Fibroblast of skin of right quadriceps (primary cell): ENCODE measurements at places on chromosomes 13 and 19.
A peak's percentile ranks its signal among the peaks of the same experiment; 100 is the strongest.

- no peak for DNase-seq
These were observed 108.0 kb downstream of the KCTD15 start for GRCh38 chr19:33904681-33905080.

DNA sequence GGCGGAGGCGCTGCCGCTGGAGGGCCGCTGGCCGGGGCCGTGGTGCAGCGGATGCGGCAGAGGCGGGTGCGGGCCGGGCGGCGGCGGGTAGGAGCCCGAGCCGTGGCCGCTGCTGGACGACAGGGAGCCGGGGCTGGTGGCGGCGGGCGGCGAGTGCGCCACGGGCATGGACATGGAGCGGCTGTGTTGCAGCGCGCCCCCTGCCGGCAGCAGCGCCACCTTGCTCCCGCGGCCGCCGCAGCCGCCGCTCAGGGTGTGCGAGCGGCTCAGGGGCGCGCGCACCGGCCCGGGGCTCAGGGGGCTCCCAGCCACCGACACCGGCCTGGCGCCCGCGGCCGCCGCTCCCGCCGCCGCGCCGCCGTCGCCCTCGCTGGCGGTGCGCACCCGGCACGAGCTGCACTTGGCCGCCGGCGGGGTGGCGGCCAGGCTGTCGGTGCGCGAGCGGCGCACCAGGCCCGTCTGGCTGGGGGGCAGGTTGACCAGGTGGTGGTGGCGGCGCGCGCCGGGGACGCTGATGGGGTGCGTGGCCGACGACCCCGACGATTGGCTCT, 1.7 kb downstream of the IRS2 start:
- peak; percentile 74 for DNase-seq

GRCh38 chr19:23718802-23719201, 31.8 kb upstream of the ZNF675 start:
- no peak for DNase-seq

GRCh38 chr19:1211494-1212234, 6.1 kb downstream of the STK11 start:
- DNase-seq, result peak; percentile 32

DNA sequence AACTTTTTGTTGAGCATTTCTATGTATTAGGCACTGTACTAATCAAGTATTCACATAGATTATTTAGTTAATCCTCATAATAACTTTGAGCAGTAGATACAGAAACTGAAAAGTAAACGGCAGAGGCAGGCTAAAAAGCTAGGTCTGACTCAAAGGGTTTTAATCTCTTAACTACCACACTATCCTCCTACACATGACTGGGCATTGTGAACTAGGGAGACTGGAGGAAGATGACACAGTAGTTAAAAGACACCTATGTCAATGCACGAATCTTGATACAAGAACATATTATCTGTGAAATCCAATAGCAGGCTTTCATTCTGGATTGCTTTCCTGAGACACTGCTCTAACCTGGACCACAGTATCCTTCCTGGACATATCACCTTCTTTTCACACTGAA, 36.3 kb downstream of the MICU2 start:
- DNase-seq, result no peak

GRCh38 chr19:38924388-38924787, 6.2 kb downstream of the SARS2 start:
- no peak for DNase-seq

DNA sequence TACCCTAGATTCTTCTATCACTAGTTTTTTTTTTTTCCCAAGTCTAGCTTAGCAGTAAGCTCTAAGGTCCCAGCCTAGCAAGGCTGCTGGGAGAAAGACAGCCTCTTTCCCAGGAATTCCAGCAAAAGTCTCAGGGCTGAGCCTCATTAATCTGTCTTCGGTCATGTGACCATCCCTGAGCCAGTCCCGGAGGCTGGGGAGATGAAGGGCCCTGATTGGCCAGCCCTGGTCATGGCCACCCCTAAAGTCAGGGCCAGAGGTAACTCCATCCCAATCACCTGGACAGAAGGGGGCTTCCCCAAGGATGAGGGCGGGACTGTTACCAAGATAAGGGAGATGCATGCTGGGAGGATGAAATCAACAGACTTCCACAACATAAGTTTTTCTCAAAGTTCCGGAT, 43.3 kb downstream of the CCNE1 start:
- DNase-seq, result no peak

DNA sequence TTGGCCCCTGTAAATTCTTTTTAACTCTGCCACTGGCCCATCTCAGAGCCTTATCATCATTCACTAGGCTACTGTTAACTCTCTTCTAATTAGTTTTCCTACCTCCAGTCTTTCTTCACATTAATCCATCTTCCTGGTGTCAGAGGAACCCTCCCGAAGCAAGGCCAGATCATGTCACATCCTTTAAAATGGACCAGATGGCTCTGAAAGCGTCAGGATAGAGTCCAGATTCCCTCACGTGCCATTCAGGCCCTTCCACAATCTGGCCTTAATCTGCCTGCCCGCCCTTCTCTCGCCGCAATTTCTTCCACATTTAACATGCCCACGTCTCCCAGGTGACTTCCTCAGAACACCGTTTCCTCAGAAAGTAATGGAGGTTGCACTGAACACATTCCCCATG, 86.5 kb downstream of the RFC3 start:
- no peak for DNase-seq

GRCh38 chr19:6210091-6210490, 69.7 kb downstream of the MLLT1 start:
- no peak for DNase-seq

GRCh38 chr13:55001881-55002280, 1973.3 kb downstream of the OLFM4 start:
- no peak for DNase-seq

DNA sequence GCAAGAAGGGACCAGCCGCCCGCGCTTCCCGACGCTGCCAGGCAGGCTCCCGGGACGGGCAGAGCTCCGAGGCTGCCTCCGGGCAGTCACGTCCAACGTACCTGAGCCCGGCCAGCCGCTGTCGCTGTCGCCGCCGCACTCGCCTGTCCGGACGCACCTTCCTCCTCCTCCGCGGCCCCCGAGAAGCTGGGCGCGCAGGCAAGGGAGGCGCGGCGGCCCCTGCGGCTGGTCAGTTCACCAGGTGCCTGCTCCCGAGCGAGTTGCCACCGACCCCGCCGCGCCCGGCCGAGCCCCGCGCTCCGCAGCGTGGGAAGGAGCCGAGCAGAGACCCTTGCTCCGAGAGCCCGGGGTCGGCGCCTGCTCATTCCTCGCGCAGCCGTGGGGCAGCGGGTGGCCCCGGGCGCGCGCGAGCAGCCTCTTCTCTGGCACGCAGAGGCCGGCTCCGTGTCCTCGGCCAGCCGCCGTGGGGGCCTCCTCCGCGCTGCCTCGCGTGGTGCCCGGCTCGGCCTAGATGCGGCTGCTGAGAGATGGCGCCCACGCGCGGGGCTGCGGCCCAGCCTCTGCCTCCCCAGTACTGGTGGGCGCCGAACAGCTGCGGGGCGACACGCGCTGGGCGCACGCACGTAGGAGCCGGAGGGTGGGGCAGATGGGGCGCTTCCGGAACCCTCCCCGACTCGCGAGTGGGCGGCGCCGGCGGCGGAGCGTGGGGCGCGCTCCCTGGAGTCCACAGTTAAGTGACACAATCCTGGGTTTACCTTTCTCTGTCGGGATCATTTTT, 419.4 kb downstream of the UQCRFS1 start:
- no peak for DNase-seq

GRCh38 chr13:80955501-80955900, 614.6 kb upstream of the SPRY2 start:
- DNase-seq, result no peak

- peak; percentile 85 for DNase-seq
These were observed 3.9 kb upstream of the SSBP4 start for GRCh38 chr19:18415178-18415867.

- no peak for DNase-seq
These were observed 6.2 kb downstream of the ZNF708 start for GRCh38 chr19:21323000-21323399.

GRCh38 chr13:75896271-75896670, 260.1 kb downstream of the LMO7 start:
- peak; percentile 2 for DNase-seq

DNA sequence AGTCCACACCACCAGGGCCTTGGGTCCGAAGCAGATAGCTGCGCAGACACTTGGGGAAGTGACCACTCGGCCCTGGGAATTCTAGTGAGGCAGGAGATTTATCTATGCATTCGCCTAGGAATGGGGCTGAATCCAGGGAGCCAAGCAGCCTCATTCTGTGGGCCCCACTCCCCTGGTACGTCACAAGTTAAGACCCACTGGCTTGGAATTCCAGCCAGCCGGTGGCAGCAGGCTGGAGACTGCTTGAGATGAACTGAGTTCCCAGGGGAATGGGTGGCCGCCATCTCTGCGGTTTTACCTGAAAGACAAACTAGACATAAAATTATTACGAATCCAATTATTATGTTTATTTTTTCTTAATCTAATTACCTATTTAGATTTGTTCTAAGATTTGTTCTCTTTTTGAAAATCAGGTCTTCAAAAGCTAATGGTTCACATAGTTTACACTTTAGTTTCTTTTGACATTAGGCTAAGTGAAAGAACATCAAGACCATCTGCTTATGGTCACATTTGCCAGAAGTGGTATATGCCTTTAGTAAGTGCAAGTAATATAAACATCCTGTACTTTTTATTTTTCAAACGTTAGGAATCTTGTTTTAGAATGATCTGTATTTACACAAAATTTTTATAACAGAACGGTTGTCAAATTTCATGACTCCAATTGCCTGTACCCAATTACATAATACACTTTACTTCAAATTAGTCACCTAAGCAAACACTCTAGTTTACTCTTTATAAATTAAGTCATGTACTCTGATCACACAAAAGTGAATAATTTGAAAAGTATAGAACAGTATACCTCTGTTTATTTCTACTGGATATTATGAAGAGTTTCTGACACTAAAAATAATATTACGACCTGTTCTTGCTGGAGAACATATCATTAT, 74.4 kb downstream of the SLITRK6 start:
- no peak for DNase-seq

GRCh38 chr19:13299838-13300237, 149.6 kb downstream of the IER2 start:
- no peak for DNase-seq

- DNase-seq, result peak; percentile 89
These were observed 91.7 kb downstream of the FAM216B start for GRCh38 chr13:42873081-42873480.

DNA sequence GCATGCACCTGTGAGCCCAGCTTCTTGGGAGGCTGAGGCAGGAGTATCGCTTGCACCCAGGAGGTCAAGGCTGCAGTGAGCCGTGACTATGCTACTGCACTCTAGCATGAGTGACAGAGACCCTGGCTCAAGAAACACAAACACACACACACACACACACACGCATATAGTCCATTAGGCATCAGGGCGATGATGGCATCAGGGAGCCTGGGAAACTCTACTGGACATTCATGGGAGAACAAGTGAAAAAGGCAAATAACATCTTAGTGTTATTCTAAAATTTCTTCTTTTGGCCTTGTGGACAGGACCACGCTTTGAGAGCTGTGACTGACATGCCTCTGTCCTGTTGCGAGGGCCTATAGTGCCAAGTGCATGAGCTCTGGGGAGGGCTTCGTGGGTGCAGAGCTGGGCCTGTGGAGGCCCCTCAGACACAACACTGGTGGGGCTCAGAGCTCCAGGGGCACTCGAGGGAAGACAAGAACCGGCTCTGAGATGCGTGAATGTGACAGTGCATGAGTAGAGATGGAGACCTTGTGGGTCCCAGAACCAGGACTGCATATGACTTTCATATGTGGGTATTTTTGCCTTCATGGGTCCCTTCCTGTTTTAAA, 8.0 kb upstream of the USF2 start:
- no peak for DNase-seq

DNA sequence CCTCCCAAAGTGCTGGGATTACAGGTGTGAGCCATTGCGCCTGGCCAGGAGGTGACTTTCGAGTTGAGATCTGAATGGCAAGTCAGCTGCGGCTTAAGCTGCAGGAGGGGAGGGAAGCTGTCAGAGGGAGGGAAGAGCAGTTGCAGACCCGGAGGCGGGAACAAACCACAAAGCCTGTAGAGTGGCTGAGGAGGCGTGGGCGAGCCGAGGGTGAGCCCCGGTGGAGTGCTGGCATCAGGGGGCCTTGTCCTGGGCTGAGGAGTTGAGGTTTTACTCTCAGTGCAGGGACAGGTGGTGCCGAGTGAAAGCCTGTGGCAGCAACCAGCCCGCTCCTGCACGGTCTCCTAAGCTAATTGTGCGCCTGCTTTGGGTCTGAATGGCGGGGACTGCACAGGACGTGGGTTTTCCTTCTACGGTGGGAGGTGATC, 24.2 kb downstream of the PPP1R37 start:
- DNase-seq, result peak; percentile 15

DNA sequence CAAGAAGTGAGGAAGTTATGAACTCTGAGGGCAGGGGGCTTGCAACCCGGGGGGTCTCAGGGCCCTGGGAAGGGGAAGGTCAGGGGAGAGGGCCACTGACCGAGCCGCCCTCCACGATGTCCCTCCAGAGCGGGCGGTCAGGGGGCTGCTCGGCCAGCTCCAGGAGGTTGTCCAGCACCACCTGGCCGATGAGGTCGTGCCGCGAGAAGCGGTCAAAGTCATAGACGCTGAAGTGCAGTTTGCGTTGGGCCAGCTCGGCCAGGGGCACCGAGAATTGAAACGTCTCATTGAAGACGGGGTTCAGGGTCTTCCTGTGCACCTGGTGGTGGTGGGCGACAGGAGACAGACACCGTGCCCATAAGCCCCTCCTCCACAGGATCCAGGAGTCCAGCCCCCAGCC, 10.5 kb downstream of the SYT3 start:
- DNase-seq, result no peak

GRCh38 chr19:11481534-11482383, 913 bp upstream of the ELAVL3 start:
- DNase-seq, result peak; percentile 81

DNA sequence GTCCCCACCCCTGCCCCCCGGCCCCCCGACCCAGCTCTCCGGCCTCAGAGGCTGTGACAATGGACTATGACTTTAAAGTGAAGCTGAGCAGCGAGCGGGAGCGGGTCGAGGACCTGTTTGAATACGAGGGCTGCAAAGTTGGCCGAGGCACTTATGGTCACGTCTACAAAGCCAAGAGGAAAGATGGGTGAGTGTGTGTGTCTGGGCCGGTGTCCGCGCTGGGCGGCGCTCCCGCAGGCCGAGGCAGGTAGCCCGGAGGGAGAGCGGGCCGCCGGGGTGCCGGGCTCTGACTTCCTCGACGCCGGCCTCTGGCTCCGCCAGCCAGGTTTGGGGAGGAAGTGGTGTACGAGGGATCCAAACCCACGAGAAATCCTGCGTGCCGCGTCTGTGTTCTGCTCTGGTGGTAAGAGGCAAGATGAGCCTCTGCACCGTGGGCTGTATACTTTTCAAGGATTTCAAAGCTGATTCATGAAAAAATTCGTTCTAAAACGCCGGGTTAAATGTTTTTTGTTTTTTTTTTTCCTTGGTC, 718 bp downstream of the CDK8 start:
- peak; percentile 14 for DNase-seq

DNA sequence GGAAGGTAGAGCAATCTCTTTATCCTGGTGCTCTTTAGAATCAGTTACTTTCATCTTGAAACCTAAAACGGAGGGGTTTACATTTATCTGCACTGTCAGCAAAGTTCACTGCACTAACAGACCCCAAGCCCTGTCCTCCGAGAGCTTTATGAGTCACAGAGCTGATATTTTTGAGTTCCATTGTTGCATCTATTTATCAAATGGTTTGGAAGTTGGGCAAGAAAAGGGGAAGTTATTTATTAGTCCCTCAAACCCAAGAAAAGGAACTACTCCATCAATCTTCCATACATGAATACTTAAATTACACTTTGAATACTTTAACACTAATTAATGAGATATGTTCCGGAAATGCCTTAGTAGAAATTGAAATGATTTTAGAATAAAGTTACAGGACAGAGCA, 55.5 kb downstream of the EDNRB start:
- no peak for DNase-seq

- no peak for DNase-seq
These were observed 1116.2 kb downstream of the DIAPH3 start for GRCh38 chr13:59047546-59047945.
